ENCODE measurements at places on chromosomes 2 and 18.

GRCh38 chr2:228545748-228546145 lies 364.3 kb upstream of the SPHKAP start:
- DNase-seq = no peak

- DNase-seq = no peak
Observed at GRCh38 chr2:8510519-8510918, 171.3 kb upstream of the ID2 start.

GRCh38 chr2:100278501-100278900 lies 43.8 kb downstream of the LONRF2 start:
- DNase-seq = no peak

DNA sequence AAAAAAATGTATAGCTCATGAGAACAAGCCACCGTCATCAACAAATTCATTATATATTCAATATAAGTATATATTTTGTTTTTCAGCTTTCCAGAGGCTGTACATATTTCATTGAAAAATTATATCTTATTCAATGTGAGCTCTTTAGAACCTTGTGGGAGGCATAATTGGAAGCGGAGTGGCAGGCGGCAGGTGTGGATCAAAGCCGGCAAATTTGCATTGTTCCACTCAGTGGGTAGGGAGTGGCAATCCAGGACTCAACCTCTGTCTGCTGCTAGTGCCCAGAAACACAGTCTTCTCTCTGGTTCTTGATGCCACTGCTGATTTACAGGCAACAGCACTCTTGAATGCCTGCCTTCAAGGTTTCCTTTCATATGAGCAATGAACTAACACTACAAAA lies 46.9 kb downstream of the GCA start:
- no peak for DNase-seq

DNA sequence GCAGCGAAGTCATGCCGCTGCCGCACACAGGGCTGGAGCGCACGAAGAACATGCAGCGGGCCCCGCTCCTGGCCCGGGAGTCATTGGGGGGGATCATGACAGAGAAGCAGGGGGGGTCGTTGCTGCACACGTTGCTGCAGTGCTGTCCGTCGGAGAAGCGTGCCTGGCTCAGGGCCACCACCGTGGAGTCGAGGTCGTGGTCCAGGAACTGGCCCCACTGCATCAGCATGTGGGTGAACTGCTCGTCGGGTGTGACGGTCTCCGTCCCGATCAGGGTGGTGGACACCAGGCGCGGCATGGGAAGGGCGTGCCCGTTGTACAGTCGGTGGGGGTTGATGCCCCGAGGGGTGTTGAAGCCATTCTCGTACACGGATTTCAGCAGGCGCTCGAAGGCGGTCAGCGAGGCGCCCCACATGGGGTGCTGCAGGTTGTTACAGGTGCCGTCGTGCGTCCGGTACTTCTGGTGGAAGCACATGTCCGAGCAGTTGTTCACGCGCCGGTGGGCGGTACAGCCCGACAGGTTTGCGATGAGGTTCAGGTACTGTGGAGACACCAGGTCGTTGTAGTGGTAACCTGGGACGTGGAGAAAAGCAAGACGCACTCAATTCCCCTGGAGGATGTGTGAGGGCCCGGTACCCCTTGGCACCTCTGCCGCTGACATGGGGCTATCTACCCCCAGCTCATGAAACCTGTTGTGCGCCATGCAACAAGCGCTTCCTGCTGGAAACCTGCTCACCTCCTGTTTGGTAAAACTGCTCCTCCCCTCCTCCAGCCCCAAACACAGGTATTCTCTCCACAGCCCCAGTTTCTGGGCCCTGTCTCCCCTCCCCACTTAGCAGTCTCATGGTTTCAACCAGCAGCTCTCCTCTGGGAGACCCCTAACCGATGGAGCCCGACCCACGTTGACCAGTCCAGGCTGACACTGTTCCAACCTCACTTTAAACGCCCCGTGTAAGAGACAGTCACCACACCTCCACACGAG lies 94.9 kb downstream of the PXDN start:
- no peak for DNase-seq

GRCh38 chr2:29273004-29273684 lies 157.9 kb downstream of the CLIP4 start:
- no peak for DNase-seq

- no peak for DNase-seq
Observed at GRCh38 chr2:25819597-25820039, 58.7 kb downstream of the ASXL2 start.

DNA sequence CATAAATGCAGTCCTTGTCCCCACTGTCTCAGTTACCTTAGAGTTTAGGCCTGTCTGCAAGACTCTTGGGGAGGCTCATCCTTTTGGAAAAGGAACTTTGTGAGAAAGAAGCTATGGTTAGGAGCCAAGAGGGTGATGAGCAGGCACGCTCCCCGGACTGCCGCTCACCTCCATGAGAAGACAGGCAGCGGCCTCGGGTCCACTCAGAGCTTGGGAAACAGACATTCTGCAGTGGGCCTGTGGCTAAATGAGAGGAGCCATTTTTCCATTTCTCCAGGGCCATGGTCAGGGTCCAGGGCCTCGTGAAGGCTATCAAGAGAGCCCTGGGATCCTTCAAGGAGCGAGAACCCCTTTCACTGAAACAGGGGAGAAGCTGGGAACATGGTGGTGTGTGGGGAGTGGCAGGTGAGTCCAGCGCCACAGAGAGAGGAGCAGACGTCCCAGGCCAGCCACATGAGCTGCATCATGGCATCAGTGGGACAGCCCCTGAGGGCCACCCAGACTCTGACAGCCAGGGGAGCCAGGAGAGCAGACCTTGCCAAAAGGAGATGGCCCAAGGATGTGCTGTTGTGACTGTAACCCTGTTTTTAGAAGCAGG lies 4.0 kb upstream of the TEX51 start:
- no peak for DNase-seq

DNA sequence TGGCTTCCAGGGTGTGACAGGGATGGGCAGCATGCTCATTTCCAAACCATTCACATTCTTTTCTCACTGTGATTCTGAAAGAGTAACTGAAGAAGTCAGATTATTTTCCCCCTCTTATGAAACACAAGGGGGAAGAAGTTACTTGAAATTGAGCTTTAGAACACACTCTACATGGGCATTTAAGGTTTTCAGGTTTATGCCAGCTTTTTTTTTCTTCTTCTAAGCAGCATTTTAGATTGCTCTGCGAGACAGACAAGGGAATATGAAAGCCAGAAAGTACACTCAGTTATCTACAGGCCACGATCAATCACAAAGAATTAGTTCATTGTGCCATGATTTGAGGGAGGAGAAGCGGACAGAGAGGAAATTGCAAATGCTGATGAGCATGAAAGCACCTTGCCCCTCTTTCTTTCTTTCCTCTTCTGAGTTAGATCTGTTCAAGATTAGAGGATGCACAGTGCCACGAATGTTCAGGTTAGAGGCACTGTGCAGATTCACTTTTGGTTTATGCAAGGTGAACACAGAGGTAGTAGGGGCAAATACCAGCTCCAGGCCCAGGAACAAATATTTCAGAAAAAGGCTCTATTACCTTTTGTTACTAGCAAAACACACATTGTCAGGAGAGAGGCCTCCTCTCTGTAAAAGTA lies 49.2 kb downstream of the CXCR4 start:
- no peak for DNase-seq

DNA sequence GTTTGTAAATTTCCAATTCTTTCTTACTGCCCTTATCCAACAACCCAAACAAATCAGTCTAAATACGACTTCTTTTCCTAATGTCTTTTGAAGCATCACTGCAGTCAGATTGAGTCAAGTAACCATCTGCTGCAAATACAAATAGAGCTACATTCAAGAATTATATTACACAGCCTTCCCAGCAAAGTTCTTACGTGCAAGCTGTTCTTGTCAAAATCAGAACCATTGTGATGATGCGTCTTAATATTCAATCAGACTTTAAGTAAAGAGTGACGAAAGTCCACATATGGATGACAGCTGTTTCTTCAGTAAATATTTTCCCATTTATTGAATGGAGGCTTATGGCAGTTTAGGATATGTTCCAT lies 943.8 kb downstream of the LRP1B start:
- DNase-seq = no peak

- no peak for DNase-seq
Observed at GRCh38 chr2:241036964-241037421, 38.6 kb downstream of the SNED1 start.

DNA sequence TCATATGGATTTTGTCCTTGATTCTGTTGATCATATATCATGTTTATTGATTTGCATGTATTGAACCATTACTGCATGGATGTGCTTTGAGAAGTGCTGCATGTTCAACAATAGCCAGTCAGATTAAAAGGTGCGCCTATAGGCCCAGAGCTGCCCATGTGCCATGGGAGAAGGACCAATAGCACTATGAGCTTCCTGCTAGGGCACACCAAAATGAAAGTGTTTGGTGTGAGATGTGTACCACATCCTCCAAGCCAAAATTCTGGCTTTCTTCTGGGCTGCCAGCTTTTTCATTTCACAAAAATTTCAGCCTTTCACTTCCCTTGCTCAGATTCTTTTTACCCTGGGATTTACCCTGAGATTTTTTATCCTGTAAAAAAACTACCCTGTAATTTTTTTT lies 34.8 kb upstream of the MMADHC start:
- DNase-seq = no peak

GRCh38 chr2:227192491-227192890 lies 28.1 kb downstream of the COL4A3 start:
- DNase-seq = no peak

DNA sequence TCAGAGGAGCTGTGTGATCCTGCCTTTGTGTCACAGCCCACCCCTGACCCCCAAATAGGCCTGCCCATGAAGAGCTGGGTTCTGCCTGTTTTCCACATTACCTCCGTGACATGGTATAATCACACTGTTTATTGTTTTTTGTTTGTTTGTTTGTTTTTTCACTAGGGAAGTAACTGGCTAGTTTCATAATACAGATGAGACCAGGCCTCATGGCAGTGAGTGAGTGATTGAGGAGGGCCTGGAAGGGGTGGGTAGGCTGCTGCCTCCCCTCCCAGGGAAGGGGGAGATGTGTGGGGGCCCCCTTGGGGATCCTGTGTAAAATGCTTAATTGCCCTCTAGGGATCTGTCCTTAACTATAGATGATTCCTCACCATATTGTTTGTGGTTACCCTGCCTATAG lies 190.5 kb downstream of the LDLRAD4 start:
- no peak for DNase-seq

GRCh38 chr2:240327566-240327965 lies 107.9 kb upstream of the GPC1 start:
- DNase-seq = no peak

DNA sequence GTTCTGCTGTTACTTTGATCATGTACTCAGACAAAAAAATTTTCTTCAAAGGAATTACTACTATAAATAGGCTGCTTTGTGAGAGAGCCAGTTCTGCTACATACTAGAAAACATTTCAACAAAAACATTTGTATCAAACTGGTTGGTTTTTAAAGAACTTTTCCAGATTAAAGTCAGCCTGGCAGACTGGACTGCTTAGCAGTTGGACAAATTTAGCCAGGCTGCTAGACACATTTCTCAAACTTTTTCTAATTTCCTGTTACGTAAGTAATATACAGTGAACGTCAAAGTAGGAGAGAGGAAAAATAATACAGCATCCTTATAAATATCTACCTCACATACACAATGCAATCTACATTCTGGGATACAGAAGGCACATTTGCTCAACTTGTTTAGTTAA lies 109.5 kb downstream of the SP3 start:
- DNase-seq = no peak

- DNase-seq = no peak
Observed at GRCh38 chr2:235529621-235530020, 35.8 kb downstream of the AGAP1 start.

DNA sequence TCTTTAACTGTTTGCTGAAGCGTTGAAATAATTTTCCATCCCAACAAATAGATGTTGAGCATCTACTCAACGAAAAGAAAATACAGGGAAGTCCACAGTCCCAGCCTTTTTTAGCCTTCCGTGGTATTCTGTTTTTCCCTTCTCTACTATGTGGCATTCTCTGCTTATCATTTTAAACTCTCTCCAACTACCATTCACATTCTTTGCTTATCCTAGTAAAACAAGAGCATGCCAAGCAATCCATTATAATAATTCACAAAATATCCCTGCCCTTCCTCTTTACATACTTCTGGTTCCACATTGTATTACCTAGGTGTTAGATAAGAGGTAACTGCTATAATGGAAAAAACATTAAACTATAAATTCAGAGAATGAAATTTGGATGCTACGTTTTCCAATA lies 1.6 kb upstream of the SESTD1 start:
- DNase-seq = no peak

DNA sequence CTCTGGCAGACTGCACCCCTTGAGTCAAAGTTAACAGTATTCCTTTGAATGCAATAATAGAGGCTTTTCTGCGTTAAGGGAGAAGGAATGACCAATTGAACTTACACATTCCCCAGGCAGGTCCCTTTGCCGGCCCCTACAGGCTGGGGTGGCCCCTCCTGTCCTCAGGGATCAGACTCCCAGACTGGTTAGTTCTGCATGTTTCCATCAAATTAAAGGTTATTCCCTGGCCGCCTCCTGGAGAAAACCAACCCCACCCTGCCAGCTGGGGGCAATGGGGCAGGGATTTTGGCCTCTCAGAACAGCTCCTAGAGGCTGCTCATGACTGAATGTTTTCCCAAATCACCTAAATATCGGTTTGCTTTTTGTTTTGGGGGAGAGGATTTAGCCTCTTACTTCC lies 199.6 kb downstream of the MGAT5 start:
- DNase-seq = no peak

DNA sequence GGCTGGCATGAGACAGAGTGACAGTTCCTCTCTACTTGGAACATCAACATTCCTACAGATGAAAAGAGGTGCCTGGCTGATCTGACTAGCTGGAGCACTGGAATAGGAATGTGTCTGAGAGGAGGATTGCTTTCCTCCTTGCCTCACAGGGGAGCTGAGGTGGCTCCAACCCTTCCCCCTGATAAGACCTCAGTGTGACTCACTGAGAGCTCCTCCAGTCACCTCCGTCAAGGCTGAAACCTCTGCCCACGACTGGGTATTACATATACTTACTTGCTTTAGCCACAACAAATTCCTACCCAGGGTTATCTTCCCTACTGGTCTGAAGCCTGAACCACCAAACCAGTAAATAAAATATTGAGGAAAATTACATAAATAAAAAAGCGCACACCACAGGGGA lies 342.7 kb upstream of the REG3G start:
- no peak for DNase-seq

DNA sequence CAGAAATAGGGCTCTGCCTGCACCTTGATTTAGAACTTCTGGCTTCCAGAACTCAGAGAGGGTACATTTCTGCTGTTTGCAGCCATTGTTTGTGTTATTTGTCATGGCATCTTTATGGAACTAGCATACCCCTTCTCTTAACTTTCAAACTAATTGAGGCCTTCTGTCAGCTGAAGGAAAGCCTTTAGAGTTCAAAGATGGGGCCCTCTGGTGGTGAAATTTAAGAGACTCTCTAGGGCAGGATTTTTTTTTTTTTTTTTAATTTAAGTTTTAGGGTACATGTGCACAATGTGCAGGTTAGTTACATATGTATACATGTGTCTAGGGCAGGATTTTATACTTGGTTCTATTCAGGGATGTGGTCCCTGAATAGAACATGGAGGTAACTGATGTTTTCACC lies 260.6 kb upstream of the LINC00305 start:
- no peak for DNase-seq
